ENCODE measurements at places on chromosomes 2 and 18.

DNA sequence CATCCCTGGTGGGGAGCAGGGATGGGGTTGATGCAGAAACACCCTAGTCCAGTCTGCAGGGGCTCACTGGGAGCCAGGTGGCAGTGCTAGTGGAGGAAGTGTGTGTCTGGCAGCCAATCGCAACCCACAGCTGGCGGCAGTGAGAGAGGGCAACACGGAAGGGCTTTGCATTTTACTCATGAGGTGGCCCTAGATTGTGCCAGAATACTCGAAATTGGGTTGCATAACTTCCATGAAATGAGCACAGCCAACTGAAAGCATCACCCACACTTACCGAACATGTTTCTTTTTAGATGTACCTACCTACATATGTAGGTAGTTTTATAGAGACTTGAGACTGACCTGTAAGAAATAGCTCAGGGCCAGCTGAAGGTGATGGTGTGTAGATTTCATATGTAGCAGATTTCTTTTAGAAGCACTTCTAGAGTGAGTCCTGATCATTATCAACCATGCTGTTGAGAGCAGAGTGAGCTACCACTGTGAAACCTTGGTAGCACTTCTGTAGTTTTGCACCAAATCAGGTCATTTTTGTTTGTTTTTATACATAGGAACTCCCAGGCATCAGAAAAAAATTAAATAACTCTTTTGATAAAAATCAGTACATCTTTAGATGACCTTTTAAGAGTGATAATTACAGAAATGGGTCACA, 13.0 kb downstream of the IL18R1 start:
- no peaks in the 10 kb centered on the region for H3K4me1 ChIP-seq
- DNase-seq, result no peak
- H3K4me3 ChIP-seq, result no peak overlapping the region

DNA sequence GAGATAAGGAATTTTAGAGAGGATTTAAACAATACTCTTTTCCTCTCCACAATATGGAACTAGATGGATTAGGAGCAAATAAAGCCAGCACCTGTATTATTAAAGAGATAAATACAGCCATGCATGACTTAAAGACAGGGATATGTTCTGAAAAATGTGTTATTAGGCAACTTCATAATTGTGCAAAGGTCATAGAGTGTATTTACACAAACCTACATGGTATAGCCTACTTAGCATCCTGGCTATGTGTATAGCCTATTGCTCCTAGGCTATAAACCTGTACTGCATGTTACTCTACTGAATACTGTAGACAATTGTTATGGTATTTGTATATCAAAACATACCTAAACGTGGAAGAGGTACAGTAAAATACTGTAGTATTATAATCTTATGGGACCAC, 53.0 kb downstream of the PTRHD1 start:
- H3K4me1 ChIP-seq, result no peaks in the 10 kb centered on the region
- no peak overlapping the region for H3K27ac ChIP-seq
- peaks cover 34% of the 10 kb centered on the region for H3K36me3 ChIP-seq
- DNase-seq, result no peak
- no peak overlapping the region for H3K4me3 ChIP-seq
- no peaks in the 10 kb centered on the region for H3K27me3 ChIP-seq

DNA sequence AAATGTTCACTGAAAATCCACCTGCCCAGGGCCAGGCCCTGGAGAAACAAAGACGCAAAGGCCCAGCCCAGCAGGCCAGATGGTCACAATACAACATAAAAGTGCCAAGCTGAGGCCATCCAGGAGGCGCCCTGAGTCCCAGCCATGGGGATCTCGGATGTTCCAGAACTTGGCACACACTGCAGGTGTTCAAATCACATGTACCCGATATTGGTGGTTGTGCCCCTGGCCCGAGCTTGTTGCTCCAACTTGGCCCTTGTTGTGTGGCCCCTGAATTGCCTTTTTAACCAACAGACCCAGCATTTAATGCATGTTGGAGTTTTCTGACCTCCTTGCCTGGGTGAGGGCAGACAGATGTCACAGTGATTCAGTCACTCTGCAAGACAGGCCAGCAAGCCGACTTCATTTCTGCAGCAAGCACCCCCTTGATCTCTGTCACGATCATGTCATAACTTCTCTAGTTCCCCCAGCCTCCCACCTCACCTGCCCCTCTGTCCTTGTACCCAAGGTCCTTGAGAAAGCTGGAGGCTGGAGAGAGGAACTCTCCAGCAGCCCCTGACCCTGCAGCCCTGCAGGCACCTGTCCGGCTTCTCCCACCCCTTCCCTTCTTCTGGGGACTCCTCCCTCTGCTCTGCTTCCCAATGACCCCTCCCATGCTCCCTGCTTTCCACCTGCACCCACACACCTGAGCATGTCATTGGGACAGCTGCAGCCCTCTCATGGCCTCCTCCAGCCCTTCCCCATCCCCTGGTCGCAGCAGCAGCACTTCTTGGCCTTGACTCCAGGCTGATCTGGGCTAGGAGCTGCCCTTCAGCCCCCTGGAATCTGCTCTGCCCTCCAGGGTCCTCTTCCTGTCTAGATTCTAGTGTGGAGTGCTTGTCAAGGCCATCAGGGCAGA, 9.1 kb downstream of the NGEF start:
- H3K27me3 ChIP-seq, result no peaks in the 10 kb centered on the region
- H3K4me1 ChIP-seq, result no peaks in the 10 kb centered on the region
- no peak overlapping the region for H3K27ac ChIP-seq
- H3K36me3 ChIP-seq, result no peaks in the 10 kb centered on the region
- no peak for DNase-seq
- no peak overlapping the region for H3K4me3 ChIP-seq

- H3K4me1 ChIP-seq, result no peaks in the 10 kb centered on the region
- no peak overlapping the region for H3K4me3 ChIP-seq
- no peaks in the 10 kb centered on the region for H3K36me3 ChIP-seq
- no peak overlapping the region for H3K27ac ChIP-seq
These were observed 30.3 kb upstream of the SMCHD1 start for GRCh38 chr18:2625217-2625616.

DNA sequence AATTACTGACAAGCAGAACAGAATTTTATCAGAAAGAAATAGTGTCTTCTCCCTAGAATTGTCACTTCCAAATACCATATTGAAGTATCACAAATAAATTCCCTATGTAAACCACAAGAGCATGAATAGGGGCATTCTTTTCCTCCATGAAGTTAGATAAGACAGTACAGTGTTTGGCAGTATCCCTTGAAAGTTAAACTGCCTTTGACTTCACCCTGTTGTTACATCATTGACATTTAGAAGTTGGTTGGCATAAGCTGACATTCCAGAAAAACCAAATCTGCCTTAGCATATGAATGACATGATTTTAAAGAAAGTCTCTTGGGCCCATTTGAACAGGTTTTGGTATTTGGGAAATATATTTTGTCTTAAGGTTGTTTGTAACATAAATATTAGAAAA, 50.2 kb upstream of the OSR1 start:
- H3K36me3 ChIP-seq, result no peaks in the 10 kb centered on the region
- no peak for DNase-seq

DNA sequence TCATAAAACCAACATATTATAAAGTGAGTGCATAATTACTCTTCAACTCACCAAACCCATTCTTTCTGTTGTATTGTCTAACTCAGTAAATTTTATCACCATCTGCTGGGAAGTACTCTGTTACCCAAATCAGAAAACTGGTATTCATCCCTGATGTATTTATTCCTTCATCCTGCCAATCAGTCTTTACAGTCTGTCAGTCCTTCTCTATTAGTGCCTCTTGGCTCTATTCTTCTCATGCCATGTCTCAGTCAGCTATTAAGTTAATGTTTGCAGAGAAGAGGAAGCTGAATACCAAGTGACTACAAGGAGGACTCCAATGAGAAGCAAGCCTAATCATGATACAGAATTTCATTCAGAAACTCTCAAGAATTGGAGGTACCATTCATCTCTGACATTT, 631.2 kb downstream of the CPS1 start:
- DNase-seq, result no peak
- H3K4me3 ChIP-seq, result no peak overlapping the region
- H3K4me1 ChIP-seq, result no peaks in the 10 kb centered on the region

DNA sequence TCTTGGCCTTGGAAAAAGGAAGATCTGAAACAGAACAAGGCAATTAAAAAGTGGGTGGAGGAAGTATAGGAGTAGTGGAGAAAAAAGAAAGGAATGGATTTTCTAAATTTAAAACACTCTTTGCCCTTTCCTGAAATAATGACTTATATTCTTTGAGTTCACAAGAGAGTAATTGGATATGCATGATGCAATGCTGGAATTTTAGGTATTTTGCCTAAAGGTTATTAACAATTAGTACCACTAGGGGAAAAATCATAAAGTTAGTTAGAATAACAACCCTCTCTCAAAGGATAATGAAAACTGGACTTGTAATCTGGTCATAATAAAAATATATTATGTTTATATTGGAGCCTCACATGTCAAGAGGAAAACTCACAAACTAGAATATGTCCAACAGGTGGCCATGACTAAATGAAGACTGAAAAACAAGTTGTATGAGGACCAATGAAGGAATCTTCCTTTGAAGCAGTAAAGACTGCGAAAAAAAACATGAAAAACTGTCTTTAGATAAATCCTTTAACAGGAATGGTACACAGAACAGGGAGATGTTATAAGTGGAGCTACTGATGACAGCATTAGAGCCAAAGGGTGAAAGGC, 281.8 kb downstream of the NCKAP5 start:
- no peaks in the 10 kb centered on the region for H3K4me1 ChIP-seq
- no peak overlapping the region for H3K4me3 ChIP-seq
- H3K27me3 ChIP-seq, result no peaks in the 10 kb centered on the region
- no peak for DNase-seq
- no peaks in the 10 kb centered on the region for H3K36me3 ChIP-seq

GRCh38 chr2:197128126-197128525, 182.5 kb downstream of the ANKRD44 start:
- no peak overlapping the region for H3K4me3 ChIP-seq
- no peaks in the 10 kb centered on the region for H3K27me3 ChIP-seq
- no peak for DNase-seq
- peaks cover 11% of the 10 kb centered on the region for H3K36me3 ChIP-seq
- H3K4me1 ChIP-seq, result peaks cover 5% of the 10 kb centered on the region

GRCh38 chr18:1253827-1254226, 349.2 kb downstream of the ADCYAP1 start:
- no peak overlapping the region for H3K4me3 ChIP-seq
- no peak overlapping the region for H3K27ac ChIP-seq
- no peak for DNase-seq
- no peaks in the 10 kb centered on the region for H3K36me3 ChIP-seq
- H3K4me1 ChIP-seq, result no peaks in the 10 kb centered on the region

DNA sequence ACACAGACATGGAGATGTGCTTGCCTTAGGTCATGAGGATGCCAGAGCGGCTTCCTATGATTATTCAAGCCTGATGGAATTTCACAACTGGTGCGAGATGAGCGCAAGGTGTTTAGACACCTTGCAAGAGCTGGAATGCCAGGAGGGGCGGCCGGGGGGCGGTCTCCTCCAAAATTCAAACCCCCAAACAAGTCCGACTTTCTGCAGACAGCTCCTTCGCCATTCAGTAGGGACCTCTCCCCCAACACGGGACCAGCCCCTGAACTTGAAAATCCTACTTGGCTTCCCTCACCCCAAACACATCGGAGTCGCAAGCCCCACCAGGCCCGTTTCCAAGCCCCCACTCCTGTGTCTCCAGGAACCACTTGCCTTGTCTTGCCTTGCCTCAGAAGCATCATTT, 64.8 kb upstream of the ID2 start:
- H3K36me3 ChIP-seq, result no peaks in the 10 kb centered on the region
- no peak overlapping the region for H3K4me3 ChIP-seq
- no peak for DNase-seq
- H3K4me1 ChIP-seq, result no peaks in the 10 kb centered on the region

DNA sequence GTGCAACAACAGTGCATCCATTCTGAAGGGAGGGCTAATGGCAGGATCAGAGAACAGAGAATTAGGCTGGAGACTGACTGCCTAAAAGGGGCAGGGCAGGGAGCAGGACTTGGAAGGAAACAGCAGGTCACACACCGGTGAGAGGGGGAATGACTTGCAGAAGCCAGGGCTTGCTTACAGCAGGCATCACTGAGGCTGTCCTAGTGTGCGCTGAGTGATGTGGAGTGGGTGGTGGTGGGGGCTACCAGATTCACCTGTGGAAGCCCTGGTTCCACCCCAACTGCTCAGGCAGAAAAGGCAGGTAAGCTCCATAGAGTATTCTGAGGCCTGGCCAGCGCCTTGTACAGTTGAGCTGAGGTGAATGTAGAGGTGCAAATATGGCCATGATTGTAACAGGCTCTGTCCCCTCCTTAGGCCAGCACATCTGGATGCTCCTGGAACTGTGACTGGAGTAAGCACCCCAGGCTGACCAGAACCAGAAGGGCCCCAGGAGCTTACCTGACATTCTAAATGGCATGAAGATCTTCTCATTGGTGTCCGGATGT, 49.4 kb downstream of the SFXN5 start:
- DNase-seq, result no peak
- no peak overlapping the region for H3K27ac ChIP-seq
- H3K27me3 ChIP-seq, result no peaks in the 10 kb centered on the region
- peaks cover 16% of the 10 kb centered on the region for H3K36me3 ChIP-seq
- no peak overlapping the region for H3K4me3 ChIP-seq

DNA sequence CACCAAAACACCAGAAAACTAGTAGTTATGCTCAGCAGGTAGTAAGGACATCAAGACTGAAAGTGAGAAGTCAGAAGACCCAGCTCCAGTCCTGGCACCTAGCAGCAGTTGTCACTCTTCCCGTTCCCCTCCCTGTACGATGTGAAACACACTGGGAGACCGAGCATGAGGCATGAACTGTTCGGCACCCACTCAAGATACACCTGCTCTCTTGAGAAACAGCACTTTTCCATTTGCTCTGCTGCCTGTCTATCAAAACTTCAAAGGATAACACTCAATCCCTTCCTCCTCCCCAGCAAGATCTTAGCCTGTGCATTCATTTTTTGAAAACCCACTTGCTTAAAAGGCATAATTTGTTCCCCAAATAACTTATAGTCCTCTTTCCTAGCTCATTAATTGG, 123.9 kb downstream of the PLEKHM3 start:
- H3K27me3 ChIP-seq, result no peaks in the 10 kb centered on the region
- no peak overlapping the region for H3K4me3 ChIP-seq
- H3K27ac ChIP-seq, result no peak overlapping the region
- no peak for DNase-seq
- H3K4me1 ChIP-seq, result peaks cover 13% of the 10 kb centered on the region

DNA sequence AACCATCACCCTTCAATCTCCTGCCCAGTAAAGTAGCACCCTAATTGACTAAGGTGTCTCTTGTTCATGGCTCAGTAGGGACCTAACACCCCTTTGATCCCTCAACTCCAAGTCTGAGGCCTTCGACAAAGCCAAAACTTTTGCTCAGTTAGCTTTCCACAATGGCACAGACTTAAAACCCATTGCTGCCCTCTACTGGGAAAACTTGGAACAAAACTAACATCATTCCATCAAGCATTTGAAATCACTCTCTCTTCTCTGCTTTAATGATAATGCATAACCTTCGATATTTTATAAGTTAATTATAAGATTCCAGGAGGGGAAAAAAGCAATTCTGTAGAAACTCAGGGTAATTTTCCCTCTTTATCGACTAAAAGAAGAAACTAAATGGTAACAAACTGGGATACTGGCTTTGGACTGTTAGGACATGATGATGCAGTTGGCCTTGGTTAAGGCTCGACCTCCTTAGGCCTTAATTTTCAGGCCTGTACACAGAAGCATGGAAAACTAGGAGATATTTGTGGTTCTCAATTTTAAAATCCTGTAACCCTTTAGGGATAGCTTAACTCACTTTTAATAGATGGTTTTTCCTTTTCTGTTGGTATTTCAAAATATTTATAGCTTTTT, 127.8 kb downstream of the STK39 start:
- no peak overlapping the region for H3K4me3 ChIP-seq
- peaks cover 14% of the 10 kb centered on the region for H3K4me1 ChIP-seq
- DNase-seq, result peak; percentile 83
- no peak overlapping the region for H3K27ac ChIP-seq
- peaks cover 19% of the 10 kb centered on the region for H3K36me3 ChIP-seq
- no peaks in the 10 kb centered on the region for H3K27me3 ChIP-seq

- DNase-seq, result no peak
- H3K4me1 ChIP-seq, result peaks cover 1% of the 10 kb centered on the region
- H3K27ac ChIP-seq, result no peak overlapping the region
- H3K4me3 ChIP-seq, result no peak overlapping the region
These were observed 21.3 kb downstream of the PIGN start for GRCh38 chr18:62165583-62165982.
